Endodermal cell (in vitro differentiated cells): ENCODE measurements at places on chromosomes 11 and 22. TPM values are rescaled to one million over a fixed set of nuclear protein-coding genes. Genes with fewer than 3 reads are reported as not detected.
A peak's percentile ranks its signal among the peaks of the same experiment; 100 is the strongest.

DNA sequence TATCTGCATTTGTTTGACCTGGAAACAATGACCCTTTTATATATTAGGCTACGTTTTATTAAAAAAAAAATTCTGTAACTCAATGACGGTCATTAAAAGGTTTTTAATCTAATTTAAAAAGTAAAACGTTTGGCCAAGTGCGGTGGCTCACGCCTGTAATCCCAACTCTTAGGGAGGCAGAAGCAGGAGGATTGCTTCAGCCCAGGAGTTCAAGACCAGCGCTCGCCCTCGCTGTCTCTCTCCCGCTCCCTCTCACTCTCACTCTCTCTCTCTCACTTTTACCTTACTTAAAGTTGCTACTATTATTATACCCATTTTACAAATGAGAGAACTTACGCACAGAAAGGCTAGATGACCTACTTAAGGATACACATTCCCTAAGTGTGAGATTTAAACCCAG is 814 bp upstream of the NARS2 start:
- H3K36me3 ChIP-seq, result peaks cover 14% of the 10 kb centered on the region
- no peaks in the 10 kb centered on the region for H3K27me3 ChIP-seq
- no peak overlapping the region for H3K27ac ChIP-seq

DNA sequence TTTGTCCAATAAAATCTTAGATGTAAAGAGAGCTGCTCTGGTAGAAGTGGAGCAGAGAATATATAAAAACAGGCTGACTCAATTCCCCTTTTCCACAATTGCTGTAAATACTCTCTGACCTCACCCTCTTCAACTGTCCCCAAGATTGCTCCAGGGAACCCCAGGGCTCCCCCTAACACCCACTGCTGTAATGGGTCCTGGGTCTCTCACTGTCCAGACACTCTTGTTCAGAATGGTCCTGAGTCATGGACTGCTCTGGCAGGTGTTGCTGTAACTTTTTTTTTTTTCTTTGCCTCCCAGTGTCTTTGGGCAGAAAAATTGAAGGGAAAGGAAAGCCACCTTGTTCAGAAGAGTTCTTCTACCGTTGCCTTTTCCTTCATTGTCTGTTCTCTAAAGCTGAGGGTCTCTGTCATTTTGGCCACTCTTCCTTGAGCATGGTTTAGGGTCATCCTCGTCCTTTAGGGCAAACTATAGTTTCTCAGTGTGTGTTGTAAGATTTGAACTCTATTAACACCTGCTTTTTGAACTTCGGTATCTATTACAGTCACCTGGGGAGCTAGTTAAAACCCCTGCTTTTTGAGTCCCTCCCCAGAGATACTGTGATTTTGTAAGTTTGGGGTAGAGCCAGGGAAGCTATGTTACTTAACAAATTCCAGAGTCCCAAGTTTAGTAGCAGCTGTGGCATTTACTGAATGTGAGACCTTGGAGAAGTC is 209.5 kb downstream of the NAV2 start:
- DNase-seq, result no peak
- H3K27ac ChIP-seq, result no peak overlapping the region
- H3K36me3 ChIP-seq, result no peaks in the 10 kb centered on the region
- H3K4me1 ChIP-seq, result no peaks in the 10 kb centered on the region

- no peak overlapping the region for H3K27ac ChIP-seq
- H3K27me3 ChIP-seq, result no peaks in the 10 kb centered on the region
- no peak for DNase-seq
- H3K4me3 ChIP-seq, result no peak overlapping the region
- H3K36me3 ChIP-seq, result no peaks in the 10 kb centered on the region
Observed at GRCh38 chr11:10602945-10603344, 34.5 kb upstream of the LYVE1 start.

- H3K4me3 ChIP-seq, result no peak overlapping the region
- no peak overlapping the region for H3K27ac ChIP-seq
- no peak for DNase-seq
- H3K27me3 ChIP-seq, result no peaks in the 10 kb centered on the region
Observed at GRCh38 chr22:23833911-23834317, 4.9 kb downstream of the DERL3 start.

DNA sequence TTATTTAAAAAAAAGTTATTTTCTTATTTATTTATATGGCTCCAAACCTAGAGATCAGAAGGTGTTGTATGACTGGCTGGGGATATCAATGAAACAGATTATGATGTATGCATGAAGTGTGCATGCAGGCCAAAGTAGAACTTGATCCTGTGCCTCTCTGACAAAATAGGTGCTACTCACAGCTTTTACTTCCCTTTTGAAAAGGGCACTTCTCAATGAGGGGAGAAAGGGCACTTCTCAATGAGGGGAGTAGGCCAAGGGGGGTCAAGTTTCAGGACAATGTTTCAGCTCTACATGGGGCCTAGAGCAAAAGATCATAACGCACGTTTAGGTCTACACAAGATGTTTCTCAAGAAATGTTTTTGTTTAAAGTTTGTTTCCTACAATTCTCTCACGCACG is 397.5 kb downstream of the ETS1 start:
- no peaks in the 10 kb centered on the region for H3K36me3 ChIP-seq
- no peaks in the 10 kb centered on the region for H3K27me3 ChIP-seq
- no peaks in the 10 kb centered on the region for H3K4me1 ChIP-seq
- no peak overlapping the region for H3K4me3 ChIP-seq
- DNase-seq, result no peak
- no peak overlapping the region for H3K27ac ChIP-seq

GRCh38 chr11:123187665-123188507 is 7.2 kb downstream of the CLMP start:
- peak overlapping the region; percentile 89 for H3K27ac ChIP-seq
- H3K4me3 ChIP-seq, result no peak overlapping the region
- peaks cover 82% of the 10 kb centered on the region for H3K36me3 ChIP-seq

DNA sequence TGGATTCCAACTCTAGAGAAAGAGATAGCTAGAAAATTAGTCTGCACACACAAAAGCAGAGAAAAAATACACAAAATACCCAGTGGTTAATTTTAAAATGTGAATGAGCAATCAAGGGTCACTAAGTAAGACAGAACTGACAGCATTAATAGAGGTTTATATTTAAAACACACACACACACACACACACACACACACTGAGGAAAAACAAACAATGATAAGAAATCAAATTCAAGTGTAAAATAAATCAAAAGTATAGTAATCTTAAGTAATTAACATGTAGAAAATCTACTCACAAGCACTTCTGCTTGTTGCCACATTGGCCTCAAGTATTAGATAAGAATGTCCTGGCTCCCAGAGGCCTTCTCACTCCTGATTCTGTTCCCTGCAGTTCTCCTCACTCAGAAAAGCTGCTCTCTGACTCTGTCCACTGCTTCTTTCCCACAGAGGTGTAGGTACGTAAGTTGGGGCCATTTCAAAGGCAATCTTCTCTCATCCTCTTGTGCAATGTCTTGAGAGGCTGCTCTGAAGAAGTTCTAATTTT is 33.3 kb upstream of the OLFML1 start:
- no peaks in the 10 kb centered on the region for H3K36me3 ChIP-seq
- no peak overlapping the region for H3K4me3 ChIP-seq
- peaks cover 10% of the 10 kb centered on the region for H3K27me3 ChIP-seq

DNA sequence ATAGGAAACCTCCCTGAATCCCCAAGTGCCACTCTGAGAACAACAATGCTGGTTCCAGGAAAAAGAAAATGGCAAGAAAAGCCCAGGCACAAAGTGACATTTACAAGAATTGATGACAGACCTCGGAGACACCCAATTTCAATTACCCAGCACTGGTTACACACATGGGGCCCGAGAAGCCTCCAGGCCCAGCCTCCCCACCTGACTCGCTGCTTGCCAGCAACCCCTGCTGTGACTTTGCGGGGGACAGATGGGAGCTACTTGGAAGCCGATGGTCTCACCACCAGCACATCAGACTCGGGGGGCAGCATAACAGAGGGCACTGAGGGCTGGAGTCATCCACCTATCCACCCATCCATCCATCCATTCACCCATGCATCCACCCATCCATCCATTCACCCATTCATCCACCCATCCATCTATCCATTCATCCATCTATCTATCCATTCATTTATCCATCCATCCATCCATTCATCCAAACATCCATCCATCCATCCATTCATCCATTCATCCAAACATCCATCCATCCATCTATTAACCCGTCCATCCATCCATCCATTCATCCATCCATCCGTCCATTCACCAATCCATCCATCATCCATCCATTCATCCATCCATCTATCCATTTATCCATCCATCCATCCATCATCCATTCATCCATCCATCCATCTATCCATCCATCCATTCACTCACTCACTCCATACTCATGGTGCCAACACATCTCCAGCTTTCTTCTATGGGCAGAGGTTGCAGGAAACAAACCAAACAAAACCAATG is 567.6 kb downstream of the BRD1 start:
- no peak overlapping the region for H3K4me3 ChIP-seq
- no peak overlapping the region for H3K27ac ChIP-seq
- no peaks in the 10 kb centered on the region for H3K4me1 ChIP-seq

DNA sequence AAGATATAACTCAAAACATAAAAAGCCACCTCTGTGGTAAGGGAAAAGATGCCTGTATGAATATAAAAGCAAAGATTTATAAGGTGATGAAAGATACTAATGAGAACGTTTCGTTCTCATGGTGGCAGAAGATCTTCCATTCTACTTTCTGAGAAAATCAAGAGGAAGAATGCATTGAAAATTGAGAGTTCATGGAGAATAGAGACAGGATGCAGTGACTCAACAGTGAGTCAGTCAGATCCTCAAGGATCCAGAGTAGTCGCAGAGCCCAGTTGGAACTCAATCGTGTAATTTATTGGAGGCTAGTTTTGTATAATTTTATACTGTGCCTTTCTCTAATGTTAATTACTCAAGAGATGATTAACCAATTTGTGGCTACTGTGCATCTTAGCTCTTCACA is 73.3 kb downstream of the ENTHD1 start:
- H3K36me3 ChIP-seq, result no peaks in the 10 kb centered on the region
- no peak overlapping the region for H3K27ac ChIP-seq
- H3K4me1 ChIP-seq, result peaks cover 11% of the 10 kb centered on the region
- no peaks in the 10 kb centered on the region for H3K27me3 ChIP-seq

- H3K27me3 ChIP-seq, result no peaks in the 10 kb centered on the region
- peak overlapping the region; percentile 39 for H3K27ac ChIP-seq
- H3K36me3 ChIP-seq, result no peaks in the 10 kb centered on the region
- H3K4me1 ChIP-seq, result no peaks in the 10 kb centered on the region
- H3K4me3 ChIP-seq, result peak overlapping the region; percentile 94
- DNase-seq, result peak; percentile 74
Observed at GRCh38 chr11:76234416-76235232, 28.3 kb upstream of the WNT11 start.

DNA sequence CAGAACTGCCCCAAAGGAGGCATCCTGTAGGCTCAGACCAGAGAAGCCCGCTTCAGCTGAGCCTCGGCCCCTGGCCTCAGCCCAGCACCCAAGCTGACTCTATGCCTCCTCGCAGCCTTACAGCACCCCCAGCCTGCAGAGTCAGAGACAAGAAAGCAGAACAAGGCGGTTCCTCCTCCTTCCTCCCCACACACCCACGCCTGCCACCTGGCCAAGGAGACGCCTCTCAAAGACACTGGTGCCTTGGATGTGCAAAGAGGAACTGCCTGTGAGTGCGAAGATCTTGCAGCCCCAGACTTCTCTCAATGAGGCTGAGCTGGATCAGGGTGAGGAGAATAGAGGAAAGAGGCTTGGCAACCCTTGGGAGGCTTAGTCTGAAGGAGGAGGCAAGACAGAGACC is 60.2 kb downstream of the PDE2A start:
- no peak overlapping the region for H3K4me3 ChIP-seq
- no peaks in the 10 kb centered on the region for H3K4me1 ChIP-seq
- no peaks in the 10 kb centered on the region for H3K36me3 ChIP-seq

DNA sequence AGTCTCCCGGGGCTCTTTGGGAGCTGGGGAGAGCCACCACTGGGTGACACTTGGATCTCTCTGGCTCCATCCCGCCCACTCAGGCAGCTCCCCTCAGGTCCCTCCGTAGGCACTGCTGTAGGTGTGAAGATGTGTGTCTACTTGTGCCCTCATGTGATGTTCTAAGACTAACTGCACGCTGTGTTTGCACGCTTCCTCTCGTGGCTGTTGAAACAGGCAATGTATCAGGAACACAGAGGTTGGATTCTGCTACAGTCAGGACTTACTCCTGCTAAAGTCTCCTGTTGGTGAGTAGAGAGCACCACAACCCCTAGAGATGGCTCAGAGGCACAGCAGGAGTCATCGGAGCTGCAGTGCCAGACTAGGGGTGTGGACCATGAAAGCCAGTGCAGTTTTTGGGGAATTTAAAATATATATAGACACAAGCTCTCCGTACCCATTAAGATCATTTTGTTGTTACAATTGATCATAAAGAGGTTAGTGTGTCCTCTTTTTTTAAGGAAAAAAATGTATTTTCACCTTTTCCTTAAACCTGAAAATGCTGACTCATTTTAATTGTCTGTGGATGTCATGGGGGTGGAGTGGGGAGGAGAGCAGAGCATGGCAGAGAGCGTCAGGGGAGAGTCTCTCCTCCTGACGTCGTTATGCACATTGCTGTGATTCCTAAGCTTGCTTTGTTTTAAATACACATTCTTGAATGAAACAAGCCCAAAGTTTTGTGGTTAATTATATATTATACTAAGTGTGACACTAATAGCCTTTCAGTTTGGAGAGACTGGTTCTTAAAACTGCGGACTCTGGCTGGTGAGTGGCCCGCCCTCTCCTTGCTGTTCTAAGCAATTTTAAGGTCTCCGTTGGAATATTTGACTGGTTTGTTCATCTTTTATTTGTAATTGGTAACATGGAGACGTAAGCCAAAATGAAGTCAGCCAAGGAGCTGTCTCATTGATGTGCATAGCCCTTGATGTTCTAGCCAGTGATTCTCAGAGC is 16.2 kb upstream of the CTTN start:
- H3K36me3 ChIP-seq, result peaks cover 79% of the 10 kb centered on the region
- H3K27me3 ChIP-seq, result no peaks in the 10 kb centered on the region
- no peaks in the 10 kb centered on the region for H3K4me1 ChIP-seq
- H3K27ac ChIP-seq, result no peak overlapping the region

GRCh38 chr11:123209591-123209990 is 14.5 kb upstream of the CLMP start:
- no peak overlapping the region for H3K27ac ChIP-seq
- peaks cover 8% of the 10 kb centered on the region for H3K4me1 ChIP-seq
- H3K36me3 ChIP-seq, result no peaks in the 10 kb centered on the region
- no peaks in the 10 kb centered on the region for H3K27me3 ChIP-seq
- H3K4me3 ChIP-seq, result no peak overlapping the region
- DNase-seq, result no peak

GRCh38 chr11:111846636-111847035 is 24.7 kb downstream of the ALG9 start:
- peaks cover 31% of the 10 kb centered on the region for H3K36me3 ChIP-seq
- H3K4me1 ChIP-seq, result peaks cover 7% of the 10 kb centered on the region
- H3K27me3 ChIP-seq, result no peaks in the 10 kb centered on the region

GRCh38 chr22:33969045-33969444 is 48.8 kb upstream of the LARGE1 start:
- H3K27ac ChIP-seq, result no peak overlapping the region
- H3K36me3 ChIP-seq, result no peaks in the 10 kb centered on the region
- no peak overlapping the region for H3K4me3 ChIP-seq
- H3K27me3 ChIP-seq, result no peaks in the 10 kb centered on the region
- H3K4me1 ChIP-seq, result no peaks in the 10 kb centered on the region

GRCh38 chr11:126341760-126342161 is 13.7 kb upstream of the ST3GAL4 start:
- peaks cover 3% of the 10 kb centered on the region for H3K36me3 ChIP-seq
- H3K4me1 ChIP-seq, result peaks cover 22% of the 10 kb centered on the region
- no peak overlapping the region for H3K4me3 ChIP-seq
- H3K27ac ChIP-seq, result no peak overlapping the region

HPX gene
- 1.9 to 5.0 TPM (median 3.9 TPM) in 3 replicates for total RNA-seq

MMP27 gene
- not detected in 3 replicates for total RNA-seq

MYBPC3 gene
- total RNA-seq, result 0.07 TPM in 1 of 2 replicates, not detected in the other
